ENCODE measurements at places on chromosomes 6 and 20.

DNA sequence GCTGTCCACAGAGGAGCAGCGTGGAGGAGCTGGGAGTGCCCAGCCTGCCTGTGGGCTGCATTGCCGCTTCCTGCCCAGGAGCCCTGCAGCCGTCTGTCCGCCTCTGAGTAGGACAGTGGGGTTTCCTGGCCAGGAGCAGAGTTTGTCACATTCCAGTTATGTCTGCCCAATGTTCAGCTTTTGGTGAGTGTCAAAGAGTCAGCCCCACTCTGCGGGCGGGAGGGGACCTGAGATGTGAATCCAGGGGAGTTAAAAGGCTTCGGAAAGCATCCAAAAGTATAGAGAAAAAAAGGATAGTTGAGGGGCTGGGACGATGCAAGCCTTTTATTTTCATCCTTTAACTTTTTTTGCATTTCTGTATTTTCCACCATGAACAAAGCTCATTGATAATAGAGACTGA lies 7.2 kb upstream of the GATA5 start:
- DNase-seq = no peak

DNA sequence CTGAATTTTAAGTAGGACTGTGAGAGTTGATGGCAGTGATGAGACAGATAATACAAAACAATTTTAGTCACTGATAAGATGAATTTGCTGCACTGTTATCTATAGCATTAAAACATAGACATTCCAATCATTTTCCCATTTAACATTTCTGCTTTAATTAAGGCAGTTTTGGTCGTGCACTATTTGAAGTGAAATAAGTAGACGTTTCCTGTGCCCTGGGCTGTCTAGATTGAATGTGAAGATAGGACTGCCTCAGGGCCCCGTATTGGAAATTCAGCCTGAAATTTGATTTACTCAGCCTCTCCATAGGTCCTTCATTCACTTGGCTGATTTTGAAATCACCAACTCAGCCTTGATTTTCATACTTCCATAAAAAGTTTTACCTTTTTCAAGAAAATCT lies 48.3 kb downstream of the ARID1B start:
- no peak for DNase-seq

DNA sequence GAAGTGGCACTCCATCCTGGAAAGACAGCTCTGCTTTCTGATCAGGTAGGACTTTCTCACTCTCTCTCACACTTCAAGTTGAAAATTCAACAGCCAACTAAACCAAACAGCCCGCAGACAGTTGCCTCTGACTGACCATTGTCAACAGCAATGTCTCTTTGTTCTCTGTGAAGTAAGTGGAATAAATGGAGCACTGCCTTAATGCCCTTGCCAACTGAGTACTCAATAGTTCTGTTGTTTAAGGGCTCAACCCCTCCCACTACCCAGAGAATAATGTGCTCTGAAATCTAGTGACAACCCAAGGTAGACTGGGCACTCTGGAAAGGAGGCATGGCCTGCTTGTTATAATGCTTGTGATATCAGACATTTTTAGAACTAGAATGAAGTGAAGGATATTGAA lies 16.8 kb upstream of the BCLAF1 start:
- DNase-seq = no peak

DNA sequence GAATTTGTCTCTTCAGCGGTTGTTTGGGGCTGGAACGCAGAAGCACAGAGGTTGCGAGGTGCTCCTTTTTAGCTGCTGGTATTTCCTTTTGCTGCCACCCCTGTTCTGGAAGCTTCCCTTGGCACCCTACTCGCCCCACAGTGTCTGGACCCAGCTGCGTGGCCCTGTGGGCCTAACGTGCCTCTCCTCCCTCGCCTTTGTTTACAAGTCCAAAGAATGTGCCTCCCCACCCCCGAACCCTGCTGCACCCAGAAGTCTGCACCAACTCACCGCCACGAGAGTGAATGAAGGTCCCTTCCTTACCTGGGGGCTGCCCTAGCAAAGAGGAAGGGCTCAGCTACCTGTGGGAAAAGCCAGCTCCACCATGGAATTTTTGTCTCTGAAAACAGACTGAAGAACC lies 139.7 kb upstream of the RPS6KA2 start:
- DNase-seq = no peak

DNA sequence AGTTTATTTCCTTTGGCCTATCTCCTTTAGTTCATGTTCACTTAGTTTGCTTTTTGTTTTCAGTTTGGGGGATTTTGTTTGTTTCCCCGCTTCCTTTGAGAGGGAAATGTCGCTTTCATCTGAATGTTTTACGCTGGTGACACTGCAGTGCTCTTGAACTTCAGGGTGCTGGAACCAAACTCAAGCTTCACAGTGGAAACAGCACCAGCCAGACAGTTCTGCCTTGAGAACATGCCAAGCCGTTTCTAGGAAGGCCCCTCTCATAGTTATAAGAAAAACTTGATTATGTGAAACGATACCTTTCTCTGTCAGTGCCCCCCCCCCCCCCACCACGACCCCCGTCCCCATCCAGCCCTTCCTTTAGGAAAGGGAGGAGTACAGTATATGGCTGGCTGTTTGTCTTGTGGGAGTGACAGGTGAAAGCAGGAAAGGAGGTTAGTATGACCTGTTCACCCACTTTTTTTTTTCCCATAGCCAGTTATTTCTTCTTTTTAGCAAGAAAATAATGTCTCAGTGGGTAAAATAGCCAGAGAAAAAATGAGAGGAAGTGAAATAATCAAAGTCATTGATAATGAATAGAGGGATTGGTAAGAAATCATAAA lies 130.1 kb downstream of the LRRC1 start:
- no peak for DNase-seq

- no peak for DNase-seq
Observed at GRCh38 chr6:24899997-24900325, 35.8 kb downstream of the RIPOR2 start.

DNA sequence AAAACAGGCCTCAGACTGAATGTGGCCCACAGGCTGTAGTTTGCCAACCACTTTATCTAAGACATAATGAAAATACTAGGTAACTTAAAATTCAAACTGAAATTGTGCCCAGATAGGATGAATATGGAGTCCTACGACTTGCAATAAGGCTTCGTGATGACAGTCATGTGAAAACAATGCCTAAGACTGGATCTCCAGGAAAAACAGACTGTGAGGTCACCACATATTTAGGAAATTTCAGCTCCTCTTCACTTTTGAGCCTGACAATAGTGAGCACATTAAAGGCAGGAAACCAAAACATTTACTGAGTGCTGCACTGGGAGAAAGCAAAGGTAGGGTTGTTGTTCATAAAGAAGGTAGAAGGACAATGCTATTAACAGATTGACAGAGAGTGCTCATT lies 50.0 kb downstream of the RTN4IP1 start:
- DNase-seq = no peak

DNA sequence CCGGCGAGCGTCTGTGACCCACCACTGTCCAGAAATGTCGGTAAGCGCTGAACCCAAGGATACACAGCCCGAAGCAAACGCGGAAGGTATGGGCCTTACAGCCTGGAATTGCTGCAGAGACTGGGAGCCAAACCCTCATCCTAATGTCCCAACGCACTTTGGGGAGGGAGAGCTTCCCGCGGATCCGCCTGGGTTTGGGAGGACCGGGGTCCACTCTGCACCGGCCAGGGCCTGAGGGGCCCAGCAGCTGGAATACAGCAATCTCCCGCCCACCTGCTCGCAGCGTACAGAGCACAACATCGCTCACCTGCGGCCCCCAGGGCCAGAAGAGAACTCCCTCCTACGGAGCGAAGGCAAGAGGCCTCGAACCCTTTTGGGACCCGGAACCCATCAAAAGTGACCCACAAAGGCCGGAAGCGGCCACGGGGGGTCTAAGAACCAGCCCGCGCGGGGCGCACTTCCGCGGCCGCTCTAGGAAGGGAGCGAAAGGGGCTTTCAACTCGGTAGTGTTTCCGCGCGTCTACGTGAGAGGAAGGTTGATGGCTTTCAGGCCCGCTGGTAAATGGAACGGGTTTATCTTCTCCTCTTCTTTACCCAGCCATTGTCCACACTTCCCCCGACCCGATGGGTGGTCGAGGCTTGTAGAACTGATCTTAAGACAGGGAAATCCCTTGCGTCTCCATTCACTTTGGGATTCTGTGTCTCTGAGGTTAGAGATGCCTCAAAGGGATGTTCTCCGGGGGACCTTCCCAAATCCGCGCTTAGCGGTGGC lies at the start of gene ZSCAN12:
Gene ZSCAN12, minus strand, starts transcription at position 398 of the 772 bp plus-strand sequence. CDS start 1,342 bp downstream, outside the sequence.
- DNase-seq = peak; percentile 53

GRCh38 chr20:57387463-57387862 lies 3.7 kb upstream of the RBM38 start:
- no peak for DNase-seq

- no peak for DNase-seq
Observed at GRCh38 chr6:89067796-89068195, 12.8 kb upstream of the PNRC1 start.

DNA sequence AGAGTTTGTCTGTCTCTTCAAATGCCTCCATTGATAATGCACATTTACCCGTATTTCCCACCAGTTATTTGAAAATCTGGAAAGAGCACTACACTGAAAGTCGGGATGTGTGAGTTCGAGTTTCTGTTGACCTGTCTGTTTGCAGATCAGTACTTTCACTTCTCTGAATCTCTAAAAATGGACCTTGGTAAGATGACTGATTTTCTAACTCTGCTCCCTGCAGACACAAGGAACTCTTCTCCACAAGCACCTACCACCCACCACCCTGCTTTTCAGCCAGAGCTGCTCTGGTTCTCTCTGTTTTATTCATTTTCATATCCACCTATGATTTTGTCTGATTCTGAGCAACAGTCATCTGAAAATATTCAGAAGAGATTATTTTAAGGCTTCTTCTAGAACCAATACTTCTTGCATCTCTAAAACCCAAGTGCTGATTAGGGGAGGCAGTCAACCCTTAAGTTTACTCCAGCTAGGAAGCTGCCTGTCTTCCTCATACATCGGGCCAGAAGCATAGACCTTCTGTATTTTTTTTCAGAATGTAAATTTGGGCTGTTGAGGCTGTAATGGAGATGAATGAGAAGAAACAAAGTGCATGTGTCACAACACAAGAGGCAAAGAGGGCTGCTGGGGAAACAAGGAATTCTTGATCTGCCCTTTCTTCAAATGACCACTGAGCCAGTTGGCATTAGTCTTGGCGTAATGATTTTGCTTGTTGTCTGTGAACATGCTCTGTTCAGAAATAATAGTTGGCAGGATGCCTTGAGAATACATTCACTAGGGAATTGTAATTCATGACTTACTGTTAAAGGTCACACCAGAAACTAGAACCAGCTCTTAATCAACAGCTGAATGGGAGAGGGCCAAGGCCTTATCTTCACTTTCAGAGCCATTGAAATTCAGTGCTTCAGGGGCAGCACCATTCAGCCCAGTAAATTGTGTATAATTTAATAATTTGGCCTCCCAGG lies 85.4 kb upstream of the MYLIP start:
- DNase-seq = no peak

DNA sequence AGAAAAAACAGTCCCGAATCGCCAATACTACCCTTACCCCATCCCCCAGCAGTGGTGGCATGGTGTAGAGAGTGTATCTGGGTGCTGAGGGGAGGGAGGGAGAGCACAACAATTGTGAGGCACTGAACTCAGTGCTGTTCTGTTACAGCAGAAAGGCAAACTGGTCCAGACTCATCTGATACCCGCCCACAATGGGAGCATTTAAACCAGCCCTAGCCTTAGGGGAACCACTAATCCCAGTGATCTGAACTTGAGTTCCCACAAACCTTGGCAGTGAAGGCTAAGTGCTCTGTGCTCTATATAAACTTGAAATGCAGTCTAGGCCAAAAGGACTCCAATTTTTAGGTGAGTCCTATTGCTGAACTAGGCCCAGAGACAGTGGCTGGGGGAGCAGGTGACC lies 666.4 kb upstream of the PTCHD4 start:
- DNase-seq = no peak

- DNase-seq = peak; percentile 17
Observed at GRCh38 chr6:27019651-27020552, 227.6 kb upstream of the PRSS16 start.

- no peak for DNase-seq
Observed at GRCh38 chr20:59481477-59482018, 122.8 kb upstream of the PHACTR3 start.

DNA sequence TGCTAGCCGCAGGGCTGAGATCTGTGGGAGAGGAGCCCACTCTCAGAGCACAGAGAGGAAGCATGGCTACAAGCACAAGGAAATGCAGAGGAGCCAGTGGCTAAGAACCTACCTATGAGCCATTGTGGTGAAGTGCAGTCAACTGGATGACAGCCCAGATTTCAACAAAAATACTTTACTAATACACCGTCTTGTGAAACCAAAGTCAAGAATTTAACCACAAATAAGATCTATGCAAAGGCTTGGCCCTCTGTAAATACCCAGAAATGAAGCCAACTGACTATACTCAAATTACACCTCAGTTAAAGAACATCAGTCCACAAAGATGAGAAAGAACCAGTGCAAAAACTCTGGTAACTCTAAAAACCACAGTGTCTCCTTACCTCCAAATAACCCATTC lies 40.1 kb upstream of the PTCHD4 start:
- no peak for DNase-seq

DNA sequence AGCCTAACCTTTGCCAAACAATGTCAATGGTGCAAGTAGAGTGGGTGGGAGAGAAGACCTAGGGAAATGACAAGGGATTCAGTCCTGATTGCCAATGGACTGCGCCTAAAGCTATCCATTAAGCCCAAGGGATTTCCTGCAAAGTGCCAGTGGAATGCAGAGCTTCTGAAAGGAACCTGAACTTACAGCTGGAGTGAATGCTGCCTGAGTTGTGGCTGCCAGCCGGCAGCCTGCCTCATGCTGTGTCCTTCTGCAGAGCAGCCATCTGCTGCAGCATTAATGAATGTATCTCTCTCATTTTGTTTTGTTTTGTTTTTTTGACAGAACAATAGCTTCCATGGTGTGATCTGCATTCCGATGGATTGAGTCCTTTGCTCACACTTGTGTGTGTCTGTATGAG lies 44.7 kb downstream of the SLC35F1 start:
- DNase-seq = no peak

DNA sequence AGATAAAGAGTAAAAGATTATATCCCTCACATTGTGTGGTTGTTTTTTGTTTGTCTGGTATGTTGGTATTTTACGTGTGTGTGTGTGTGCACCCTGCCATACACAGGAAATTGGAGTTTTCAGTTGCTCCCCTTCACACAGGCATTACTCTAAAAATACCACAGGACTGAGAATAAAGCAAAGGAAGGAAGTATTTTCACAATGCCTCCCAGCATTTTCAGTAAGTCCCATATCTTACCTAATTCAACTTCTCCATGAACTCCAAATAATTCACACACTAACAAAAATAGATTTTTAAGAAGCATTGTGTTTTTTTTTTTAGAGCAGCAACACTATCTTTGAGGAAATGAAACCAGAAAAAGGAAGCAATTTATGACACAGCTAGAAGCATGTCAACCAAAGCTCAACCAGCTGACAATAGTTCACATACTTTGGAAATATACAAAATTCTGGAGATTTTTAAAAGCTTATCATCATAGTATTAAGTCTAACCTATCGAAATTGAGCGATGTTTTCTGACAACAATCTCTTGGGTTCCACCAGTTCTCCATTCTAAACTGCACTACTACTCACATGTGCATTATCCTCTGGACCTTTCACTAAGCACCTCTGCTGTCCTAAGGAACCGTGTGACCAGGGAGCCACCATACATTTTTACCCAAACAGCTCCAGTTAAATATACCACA lies 2.1 kb downstream of the UBE2J1 start:
- no peak for DNase-seq

GRCh38 chr6:11288065-11288464 lies 55.6 kb upstream of the NEDD9 start:
- no peak for DNase-seq

GRCh38 chr6:133136177-133136880 lies 104.8 kb upstream of the EYA4 start:
- DNase-seq = no peak

Data from stimulated activated CD4-positive, alpha-beta T cell treated with anti-CD3 and anti-CD28 coated beads, Interleukin-1b, Interleukin-23, amount 100 ng/mL, for 1 hour (primary cell).